ENCODE measurements at places on chromosomes 2 and 18.

DNA sequence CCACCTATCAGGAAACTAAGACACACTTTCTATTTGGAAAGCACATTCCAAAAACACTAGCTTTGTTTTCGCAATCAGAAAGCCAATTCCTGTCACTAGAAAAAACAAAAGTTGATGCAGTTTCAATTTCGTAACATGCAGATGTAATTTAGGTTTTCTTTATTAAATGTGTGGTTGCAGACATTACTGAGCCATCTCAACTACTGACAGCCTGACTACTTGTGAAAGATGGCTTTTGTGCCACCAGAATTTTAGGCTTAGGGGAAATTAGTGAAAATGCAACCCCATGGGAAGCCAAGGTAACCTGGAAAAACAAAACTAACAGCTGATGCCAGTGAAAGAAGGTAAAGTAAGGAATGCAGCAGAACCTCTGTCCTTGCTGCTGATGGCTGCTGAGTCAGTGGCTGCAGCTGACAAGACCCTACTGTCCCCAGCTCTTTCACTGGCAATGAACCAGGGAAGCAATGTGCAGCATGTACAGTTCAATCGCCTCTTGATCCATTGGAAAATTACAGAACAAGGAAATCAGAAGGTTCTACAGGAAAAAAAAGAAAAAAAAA is 34.9 kb downstream of the FEZ2 start:
- DNase-seq, result peak; percentile 54

DNA sequence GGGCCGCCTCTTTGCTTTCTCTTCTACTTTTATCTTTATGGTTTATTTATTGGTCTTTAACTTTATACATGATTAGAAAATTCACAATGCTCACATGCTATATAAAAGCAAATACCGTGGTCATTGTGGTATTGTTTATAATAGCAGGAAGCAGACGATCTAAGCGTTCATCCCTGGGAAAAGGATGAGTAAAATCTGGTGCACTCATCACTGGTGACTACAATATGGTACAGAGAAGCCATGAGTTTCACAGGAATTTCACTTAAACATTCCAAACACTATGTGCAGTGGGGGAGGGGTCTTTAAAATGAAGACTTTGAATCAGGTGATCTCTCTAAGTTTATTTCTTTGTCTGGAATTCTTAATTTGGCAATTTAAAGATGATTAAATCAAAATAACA is 97.9 kb downstream of the SCN3A start:
- DNase-seq, result peak; percentile 62

- DNase-seq, result peak; percentile 8
Measured at GRCh38 chr2:132038179-132038882, 123.4 kb downstream of the ANKRD30BL start.

- no peak for DNase-seq
Measured at GRCh38 chr2:8625399-8626300, 56.2 kb upstream of the ID2 start.

DNA sequence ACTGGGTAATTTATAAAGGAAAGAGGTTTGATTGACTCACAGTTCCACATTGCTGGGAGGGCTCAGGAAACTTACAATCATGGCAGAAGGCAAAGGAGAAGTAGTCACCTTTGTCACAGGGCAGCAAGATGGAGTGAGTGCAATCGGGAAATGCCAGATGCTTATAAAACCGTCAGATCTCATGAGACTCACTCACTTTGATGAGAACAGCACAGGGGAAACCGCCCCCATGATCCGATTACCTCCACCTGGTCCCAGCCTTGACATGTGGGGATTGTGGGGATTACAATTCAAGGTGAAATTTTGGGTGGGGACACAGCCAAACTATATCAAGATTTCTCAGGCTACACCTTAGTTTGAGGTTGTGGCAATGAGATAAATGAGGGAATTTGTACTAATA is 54.9 kb downstream of the AKAIN1 start:
- DNase-seq, result no peak

DNA sequence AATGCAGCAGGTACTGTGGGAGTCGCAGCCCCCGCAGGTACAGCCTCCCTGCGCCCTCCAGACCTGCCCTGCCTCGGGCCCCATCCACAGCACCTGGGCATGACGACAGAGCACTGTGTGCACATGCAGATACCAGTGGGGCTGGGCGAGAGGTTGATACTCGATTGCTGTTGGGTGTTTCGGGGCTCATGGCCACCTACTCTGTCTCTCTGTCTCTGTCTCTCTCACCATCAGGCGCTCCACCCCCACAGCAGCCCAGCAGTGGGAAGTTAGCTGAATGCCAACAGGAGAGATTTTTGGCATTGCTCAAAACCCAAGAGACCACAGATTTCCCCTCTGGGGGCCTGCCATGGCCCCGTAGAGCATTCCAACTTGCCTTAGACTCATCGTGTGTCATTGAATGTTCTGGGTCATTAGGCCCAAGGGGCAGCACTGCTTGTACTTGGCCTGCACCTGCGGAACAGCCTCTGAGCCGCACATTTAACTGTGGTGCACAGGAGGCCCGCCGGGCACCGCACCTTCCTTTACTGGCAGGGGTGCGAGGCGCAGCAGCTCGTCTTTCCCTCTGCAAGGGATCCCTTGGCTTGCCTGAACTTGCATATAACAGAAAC is 18.8 kb downstream of the KCNIP3 start:
- peak; percentile 96 for DNase-seq

GRCh38 chr2:2324119-2324518 is 7.0 kb downstream of the MYT1L start:
- DNase-seq, result no peak

DNA sequence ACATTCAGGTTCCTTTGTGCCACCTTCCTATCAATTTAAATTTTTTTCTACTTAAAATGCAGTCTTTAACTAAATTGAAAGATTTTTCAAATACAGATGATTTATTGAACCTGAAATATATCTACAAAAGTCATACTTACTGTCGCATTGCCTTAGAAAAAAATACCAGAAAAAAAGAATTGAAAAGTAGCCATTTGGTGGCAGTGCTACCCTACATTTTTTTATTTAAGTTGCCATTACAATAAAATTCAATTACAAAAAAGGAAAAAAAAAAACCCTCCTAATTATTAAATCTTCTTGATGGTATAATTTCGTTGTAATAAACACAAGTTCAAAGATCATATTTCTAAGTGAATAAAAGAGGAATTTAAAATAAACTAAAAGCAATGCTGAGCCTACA is 43.4 kb downstream of the DSC3 start:
- DNase-seq, result peak; percentile 24

GRCh38 chr2:231278868-231279267 is 80.4 kb downstream of the ARMC9 start:
- DNase-seq, result no peak

- DNase-seq, result no peak
Measured at GRCh38 chr2:47034973-47035609, 119.5 kb upstream of the MCFD2 start.

GRCh38 chr2:158718851-158719250 is 76.3 kb upstream of the DAPL1 start:
- DNase-seq, result no peak

DNA sequence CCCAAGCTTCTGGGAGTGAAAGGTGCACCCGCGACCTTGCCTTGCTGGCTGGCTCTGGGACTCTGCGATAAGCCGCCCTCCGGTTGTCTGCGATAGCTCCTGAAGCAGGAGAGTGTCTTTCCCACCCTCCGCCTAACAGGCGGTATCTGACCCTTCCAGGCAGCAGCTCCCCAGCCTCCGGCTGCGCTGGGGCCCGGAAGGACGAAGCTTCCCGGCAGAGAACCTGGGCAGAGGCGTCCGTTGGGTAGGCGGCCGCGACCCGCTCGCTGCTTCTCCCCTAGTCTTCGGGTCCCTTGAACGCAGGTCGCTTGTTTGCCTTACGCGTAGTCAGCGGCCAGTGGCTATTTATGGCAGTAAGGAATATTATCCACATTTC is 446 bp upstream of the RHBDD1 start:
- no peak for DNase-seq

DNA sequence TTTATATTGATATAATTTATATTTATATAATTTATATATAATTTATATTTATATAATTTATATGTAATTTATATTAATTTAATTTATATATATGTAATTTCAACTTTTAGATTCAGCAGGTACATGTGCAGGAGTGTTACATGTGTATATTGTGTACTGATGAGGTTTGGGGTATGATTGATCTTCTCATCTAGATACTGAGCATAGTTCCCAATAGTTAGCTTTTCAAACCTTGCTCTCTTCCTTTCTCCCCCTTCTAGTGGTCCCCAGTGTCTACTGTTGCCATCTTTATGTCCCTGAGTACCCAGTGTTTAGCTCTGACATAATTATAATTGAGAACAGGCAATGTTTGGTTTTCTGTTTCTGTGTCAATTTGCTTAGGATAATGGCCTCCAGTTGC is 1335.3 kb upstream of the CDH2 start:
- DNase-seq, result no peak

GRCh38 chr2:190343089-190343535 is 277 bp upstream of the INPP1 start:
- no peak for DNase-seq
